ENCODE measurements at places on chromosomes 3 and 15. TPM values are rescaled to one million over a fixed set of nuclear protein-coding genes. Genes with fewer than 3 reads are reported as not detected.

- peak; percentile 47 for DNase-seq
These were observed 1.6 kb upstream of the SEC61A1 start for GRCh38 chr3:128050597-128050996.

- DNase-seq, result no peak
These were observed 553.7 kb downstream of the TUSC7 start for GRCh38 chr3:117263270-117263669.

- DNase-seq, result no peak
These were observed 184.3 kb downstream of the UBE2E2 start for GRCh38 chr3:23387286-23387918.

GRCh38 chr15:90449206-90449735 is 61.2 kb downstream of the IQGAP1 start:
- peak; percentile 68 for DNase-seq

DNA sequence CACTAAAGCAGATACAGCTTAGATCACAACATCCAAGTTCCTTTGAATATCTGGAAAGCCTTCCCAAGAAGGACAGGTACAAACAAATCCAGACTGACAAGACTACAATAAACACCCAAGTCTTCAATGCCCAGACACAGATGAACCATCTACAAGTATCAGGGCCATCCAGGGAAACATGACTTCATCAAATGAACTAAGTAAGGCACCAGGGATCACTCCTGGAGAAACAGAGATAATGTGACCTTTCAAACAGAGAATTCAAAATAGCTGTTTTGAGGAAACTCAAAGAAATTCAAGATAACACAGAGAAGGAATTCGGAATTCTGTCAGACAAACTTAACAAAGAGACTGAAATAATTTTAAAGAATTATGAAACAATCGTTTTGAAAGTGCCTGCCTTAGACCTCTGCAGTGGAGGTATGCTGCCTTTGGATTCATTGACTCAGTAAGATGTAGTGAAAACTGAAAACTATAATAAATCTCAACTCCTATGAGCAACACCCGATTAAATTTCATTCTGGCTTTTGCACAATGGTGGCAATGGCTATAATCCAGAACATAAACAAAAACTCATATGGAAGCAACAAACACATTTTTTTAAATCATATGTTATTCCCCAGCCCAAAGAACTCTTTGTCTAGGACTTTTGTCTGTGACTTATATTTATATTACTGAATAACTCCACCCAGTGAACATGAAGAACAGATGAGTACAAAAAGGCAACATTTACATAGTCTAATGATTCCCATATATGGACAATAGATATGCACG is 12.6 kb upstream of the COL8A1 start:
- DNase-seq, result peak; percentile 84

GRCh38 chr3:107810171-107811071 is 280.4 kb downstream of the CD47 start:
- DNase-seq, result peak; percentile 9

- DNase-seq, result peak; percentile 65
These were observed 76.7 kb downstream of the RAD18 start for GRCh38 chr3:8886546-8886945.

GRCh38 chr15:97706059-97706458 is 254.4 kb upstream of the ARRDC4 start:
- DNase-seq, result no peak

The CKMT1A gene
- not detected for total RNA-seq

GRCh38 chr3:99505646-99506269 is 132.6 kb upstream of the COL8A1 start:
- DNase-seq, result peak; percentile 96

DNA sequence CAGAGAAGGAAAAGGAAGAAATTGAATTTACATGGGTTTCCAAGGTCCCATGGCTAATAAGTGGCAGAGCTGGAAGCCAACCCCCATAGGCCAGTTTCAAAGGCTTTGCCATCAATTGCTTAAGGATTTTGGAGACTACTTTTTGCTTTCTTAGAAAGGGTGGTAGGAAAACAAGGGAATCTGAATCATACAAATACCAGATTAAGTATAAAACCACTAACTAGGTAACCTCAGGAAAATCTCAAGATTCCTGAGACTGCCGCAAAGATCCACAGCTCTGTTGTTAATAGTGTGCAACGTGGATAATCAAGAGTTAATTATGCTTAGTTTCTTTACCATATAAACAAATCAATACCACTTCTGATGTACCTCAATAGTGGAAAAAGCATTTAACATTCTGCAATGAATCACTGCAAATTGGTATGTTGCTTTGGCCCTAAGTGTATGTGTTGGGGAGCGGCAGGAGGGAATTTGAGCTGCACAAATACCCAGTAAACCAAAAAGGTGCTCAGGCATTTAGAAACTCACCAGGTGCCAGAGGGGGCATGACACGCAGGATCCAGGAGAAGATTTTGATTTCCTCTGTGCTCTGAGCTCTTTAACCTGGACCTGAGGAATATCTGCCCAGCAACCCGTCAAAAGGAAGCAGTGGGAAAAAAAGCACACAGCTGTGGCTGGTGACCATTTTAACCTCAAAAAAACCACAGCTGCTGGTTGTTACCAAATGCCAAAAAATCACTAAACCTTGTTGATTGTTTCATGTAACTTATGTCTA is 22.0 kb downstream of the AADAC start:
- peak; percentile 64 for DNase-seq

The PYGO1 gene
- 10.0 TPM for total RNA-seq

DNA sequence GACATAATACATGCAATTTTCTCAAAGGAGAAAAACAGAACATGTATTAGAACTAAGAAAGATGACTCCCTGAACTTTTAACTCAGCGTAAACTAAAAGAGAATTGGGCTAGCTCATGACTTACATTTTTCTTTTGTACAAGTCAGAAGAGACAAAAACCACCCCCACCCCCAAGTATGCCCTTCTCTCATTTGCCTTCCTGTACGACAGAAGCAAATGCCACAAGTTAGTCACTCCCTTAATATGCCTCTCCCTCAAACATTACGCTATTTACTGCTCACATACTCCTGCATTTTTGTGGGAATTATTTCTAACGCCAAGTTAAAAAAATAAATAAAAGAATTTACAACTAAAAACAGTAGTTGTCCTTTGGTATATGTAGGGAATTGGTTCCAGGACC is 22.0 kb downstream of the CPEB1 start:
- DNase-seq, result no peak

The CYP8B1 gene
- total RNA-seq, result not detected

- no peak for DNase-seq
These were observed 98.1 kb upstream of the TGFBR2 start for GRCh38 chr3:30508339-30508738.

GRCh38 chr3:175741951-175742350 is 882.8 kb downstream of the NAALADL2 start:
- peak; percentile 56 for DNase-seq

DNA sequence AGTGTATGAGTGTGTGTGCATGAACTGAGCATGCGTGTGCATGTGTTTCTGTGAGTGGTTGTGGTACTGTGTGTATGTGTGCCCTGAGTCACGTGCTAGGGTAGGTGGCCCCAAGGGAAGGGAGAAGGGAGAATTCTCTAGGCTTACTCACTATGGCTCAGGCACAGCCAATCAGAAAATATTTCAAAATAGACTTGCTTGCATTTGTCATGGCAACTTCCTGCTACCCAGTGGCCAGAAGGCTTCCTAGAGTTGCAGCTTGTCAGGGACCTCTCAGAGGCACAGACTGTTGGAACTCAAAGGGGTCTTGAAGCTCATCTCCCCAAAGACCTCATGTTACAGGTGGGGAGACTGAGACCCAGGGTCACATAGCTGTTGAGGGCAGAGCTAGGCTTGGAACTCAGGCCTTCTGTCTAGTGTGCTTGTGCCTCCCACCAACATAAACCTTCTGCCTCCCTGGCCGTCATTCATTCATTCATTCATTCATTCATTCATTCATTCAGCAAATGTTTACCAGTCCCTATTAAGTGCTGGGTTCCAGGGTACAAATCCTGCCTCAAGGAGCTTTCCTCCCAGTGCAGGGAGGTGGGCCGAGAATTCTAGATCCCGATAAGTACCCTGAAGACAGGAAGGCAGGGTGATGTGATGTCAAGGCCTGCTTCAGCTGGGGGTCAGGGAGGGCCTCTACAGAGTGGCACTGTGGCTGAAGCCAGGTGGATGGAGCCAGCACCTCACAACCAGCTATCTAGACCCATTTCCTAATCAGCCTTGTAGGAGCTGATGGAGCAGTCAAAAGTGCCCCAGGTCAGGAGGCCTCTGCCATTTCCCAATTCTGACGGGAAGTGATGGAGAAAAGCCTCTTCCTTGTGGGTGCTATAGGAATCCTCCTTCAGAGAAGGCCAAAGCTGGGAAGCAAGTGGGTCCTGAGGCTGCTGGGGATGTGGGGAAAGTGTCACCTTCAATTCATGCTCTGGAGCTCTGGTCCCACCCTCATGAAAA is 10.9 kb upstream of the RFT1 start:
- DNase-seq, result peak; percentile 81

The GP9 gene
- total RNA-seq, result not detected

GRCh38 chr3:131082871-131083863 is 56.5 kb downstream of the NEK11 start:
- DNase-seq, result no peak

The PEX11A gene
- 10.2 TPM for total RNA-seq

DNA sequence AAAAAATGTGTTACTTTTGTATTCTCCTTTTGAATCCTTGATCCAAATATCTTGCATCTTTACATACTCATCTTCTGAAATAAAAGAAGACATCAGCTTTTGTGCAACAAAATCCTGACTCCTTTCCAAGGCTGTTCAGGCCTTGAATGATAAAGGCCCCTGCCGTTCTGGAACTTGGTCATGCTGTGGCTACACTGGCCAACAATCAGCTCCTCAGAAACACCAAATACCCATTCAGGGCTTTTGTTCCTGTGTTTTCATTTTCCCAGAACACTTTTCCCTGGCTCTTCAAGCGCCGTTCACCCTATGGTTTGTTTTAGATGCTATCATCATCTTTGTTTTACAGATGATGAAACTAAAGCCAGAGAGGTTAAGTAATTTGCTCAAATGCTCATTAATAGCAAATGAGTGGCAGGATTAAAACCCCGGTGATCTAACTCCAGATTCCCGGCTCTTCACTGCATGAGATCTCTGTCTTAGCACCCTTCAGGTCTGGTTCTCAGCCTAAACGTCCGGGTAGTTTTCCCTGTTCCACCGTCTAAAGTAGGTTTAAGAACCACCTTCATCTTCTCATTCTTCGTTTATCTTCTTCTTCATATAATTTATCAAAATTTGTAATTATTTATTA is 58.3 kb downstream of the EPHA3 start:
- no peak for DNase-seq

DNA sequence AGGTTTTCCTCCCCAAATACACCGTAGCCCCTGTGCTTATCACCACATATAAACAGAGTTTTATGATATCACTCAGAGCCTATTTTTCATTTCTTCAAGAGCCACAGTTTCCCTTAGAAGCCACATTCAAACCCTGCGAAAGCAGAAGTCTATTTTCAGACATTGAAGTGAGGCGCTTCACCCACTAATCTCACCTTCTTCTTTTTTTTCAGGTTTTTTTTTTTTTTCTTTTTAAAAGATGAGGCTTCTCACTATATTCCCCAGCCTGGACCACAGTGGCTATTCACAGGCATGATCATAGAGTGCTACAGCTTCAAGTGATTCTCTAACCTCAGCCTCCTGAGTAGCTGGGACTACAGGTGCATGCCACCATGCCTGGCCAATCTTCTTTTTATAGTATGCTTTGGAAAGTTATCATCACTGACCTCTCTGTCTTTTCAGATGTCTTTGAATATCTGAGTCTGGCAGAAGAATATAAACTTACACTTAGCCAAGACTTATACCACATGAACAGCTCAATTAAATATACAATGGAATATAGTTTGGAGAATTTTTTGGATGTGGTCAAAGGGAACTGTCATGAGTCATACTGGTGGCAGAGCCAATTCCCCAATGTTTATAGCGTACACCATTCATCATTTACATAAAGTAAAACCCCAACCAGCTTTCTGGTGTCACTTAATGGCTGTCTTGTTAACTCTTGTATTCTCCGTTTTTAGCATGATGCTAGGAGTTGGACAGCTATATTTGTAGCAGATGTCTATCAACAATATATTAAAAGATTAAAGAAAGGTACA is 59.7 kb upstream of the CCDC50 start:
- DNase-seq, result peak; percentile 75
